Left lung (tissue), 14 donors: ENCODE measurements at places on chromosomes 5 and 9.

- no peaks in the 10 kb centered on the region for H3K4me1 ChIP-seq
- H3K27me3 ChIP-seq, result no peaks in the 10 kb centered on the region
- no peak for DNase-seq
- H3K36me3 ChIP-seq, result no peaks in the 10 kb centered on the region
- no peak overlapping the region for H3K27ac ChIP-seq
Observed at GRCh38 chr9:106857811-106858470, 5.0 kb upstream of the ZNF462 start.

- no peaks in the 10 kb centered on the region for H3K27me3 ChIP-seq
- H3K4me3 ChIP-seq, result no peak overlapping the region
Observed at GRCh38 chr5:16642867-16643266, 26.1 kb upstream of the RETREG1 start.

GRCh38 chr5:67021521-67021920 is 175.1 kb downstream of the CD180 start:
- H3K27me3 ChIP-seq, result no peaks in the 10 kb centered on the region
- H3K27ac ChIP-seq, result no peak overlapping the region
- no peak overlapping the region for H3K4me3 ChIP-seq
- DNase-seq, result no peak
- peaks cover 20% of the 10 kb centered on the region for H3K4me1 ChIP-seq
- H3K36me3 ChIP-seq, result no peaks in the 10 kb centered on the region

DNA sequence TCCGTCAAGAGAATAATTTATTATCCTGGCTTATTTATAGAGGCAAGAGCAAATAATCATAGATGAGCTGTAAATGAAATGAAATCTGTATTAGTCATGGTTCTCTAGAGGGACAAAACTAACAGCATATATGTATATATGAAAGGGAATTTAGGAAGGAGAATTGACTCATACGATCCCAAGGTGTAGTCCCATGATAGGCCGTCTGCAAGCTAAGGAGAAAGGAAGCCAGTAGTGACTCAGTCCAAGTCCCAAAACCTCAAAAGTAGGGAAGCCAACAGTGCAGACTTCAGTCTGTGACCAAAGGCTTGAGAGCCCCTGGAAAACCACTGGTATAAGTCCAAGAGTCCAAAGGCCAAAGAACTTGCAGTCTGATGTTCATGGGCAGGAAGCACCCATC is 515.9 kb upstream of the CYLC2 start:
- no peaks in the 10 kb centered on the region for H3K4me1 ChIP-seq
- DNase-seq, result no peak
- no peaks in the 10 kb centered on the region for H3K27me3 ChIP-seq
- H3K36me3 ChIP-seq, result no peaks in the 10 kb centered on the region

DNA sequence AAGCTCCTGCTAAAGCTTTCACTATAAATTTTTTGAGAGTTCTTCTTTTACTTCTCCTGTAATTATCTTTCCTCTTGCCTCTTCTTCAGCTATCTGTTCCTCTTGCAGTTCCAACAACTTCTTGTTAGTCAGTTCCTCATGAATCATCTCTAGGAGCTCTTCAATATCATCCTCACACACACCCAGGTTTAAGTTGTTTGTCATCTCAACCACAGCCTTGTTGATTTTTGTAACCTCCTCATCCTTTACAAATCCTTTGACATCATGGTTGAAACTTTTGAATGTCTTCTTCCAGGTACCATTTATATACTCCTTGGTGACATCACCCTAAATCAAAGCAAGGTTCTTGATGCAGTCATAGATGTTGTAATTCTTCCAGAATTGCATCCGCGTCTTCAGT is 106.3 kb upstream of the MAMDC2 start:
- H3K4me3 ChIP-seq, result no peak overlapping the region
- H3K36me3 ChIP-seq, result no peaks in the 10 kb centered on the region
- no peaks in the 10 kb centered on the region for H3K4me1 ChIP-seq
- no peaks in the 10 kb centered on the region for H3K27me3 ChIP-seq
- no peak for DNase-seq

DNA sequence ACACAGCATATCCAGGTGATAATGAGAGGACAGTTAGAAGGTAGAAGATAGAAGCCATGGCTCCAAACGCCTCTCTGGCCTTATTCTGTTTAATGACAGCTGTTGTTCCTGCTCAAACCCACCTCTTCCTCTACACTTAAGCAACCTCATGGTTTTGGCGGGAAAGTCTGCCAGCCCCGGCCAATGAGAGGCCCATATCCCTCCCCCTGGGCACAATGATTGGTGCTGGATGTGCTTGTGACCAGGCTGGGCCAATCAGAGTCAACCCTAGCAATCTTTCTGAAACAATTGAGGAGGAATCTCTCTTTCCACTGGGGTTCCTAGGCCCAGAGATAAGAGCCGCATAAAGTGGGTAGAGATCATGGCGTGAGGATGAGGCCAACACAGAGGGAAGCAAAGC is 4.8 kb upstream of the GFI1B start:
- no peaks in the 10 kb centered on the region for H3K4me1 ChIP-seq
- H3K36me3 ChIP-seq, result no peaks in the 10 kb centered on the region
- H3K4me3 ChIP-seq, result no peak overlapping the region
- H3K27ac ChIP-seq, result no peak overlapping the region
- H3K27me3 ChIP-seq, result peaks cover 46% of the 10 kb centered on the region
- DNase-seq, result no peak
